HS-5 (cell line): ENCODE measurements at places on chromosomes 12 and 14.

- peak; percentile 70 for DNase-seq
Observed at GRCh38 chr12:15756822-15757221, 32.4 kb downstream of the EPS8 start.

DNA sequence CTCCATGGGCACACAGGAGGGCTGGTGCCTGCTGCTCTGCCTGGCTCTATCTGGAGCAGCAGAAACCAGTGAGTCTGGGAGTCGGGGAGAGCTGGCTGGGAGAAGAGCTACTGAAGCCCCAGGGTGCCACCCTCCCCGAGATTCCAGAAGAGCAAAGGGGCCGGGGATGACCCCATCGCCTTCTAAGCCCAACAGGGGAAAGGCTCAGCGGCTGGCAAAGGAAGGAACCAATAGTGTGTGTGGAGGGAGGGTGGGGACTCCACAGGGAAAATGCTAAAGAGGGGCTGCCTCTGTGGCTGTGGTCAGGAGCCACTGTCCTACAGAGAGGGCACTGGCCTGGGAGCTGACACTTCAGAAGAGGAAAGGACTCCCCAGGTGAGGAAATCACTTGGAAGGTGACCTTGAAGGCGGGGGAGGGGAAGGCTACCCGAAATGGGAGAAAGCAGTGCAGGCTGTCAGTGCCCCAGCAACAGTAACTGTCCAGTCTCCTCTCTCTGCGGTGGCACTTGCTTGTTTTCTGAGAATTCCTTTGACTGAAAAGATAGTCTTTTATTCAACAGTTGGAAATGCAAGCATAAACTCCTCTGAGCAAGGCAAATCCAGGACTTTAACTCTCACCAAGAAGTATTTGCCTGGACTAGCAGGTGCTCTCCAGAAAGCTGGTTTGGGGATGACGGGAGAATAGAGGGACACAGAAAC lies 552 bp downstream of the TAPBPL start:
- no peak for DNase-seq

- peak; percentile 49 for DNase-seq
Observed at GRCh38 chr12:127162902-127163301, 1104.1 kb upstream of the TMEM132C start.

DNA sequence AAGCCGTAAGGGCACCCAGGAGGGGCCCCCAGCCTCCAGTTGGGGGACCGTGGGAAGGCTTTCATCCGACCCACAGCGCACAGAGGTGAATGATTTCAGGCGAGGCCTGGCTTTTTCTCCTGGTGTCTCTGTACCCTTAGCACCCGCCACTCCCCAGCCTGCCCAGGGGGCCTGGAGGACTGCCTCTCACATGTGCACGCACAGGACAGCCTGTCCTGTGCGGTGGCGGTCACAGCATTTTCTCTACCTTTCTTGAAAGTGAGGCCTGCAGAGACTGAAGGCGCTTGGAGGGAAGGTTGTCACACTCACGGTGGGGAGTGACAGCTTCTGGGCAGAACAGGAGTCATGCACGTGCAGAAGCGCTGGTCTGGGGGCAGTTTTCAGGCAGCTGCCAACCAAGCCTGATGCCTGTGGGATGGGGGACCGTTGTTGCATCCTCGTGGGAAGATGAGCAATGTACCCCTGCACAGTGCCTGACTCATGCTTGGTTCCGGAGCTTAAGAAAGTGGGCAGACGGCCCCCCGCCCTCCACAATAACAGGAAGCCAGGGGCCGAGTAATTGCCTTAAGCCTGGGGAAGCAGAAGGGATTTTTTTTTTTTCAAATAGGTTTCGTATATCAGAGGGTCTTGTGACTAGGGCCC lies 148.1 kb downstream of the TSPAN9 start:
- no peak for DNase-seq

DNA sequence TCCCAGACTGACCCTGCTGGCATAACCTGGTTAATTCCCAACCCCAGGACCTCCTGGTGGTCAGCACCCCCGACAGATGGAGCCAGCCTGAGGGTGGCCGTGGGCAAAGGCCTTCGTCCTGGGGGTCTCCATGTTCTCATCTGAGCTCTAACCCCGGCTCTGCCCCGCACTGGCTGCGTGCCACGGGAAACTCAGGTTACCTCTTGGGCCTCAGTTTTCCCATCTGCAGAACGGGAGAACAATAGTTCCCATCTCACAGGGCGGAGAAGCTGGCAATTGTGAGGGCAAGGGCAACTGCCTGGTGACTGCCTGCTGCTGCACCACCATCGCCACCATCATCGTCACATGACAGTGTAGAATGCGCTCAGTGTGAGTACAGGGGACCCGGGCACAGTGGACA lies 77.9 kb downstream of the RFLNA start:
- DNase-seq: no peak

DNA sequence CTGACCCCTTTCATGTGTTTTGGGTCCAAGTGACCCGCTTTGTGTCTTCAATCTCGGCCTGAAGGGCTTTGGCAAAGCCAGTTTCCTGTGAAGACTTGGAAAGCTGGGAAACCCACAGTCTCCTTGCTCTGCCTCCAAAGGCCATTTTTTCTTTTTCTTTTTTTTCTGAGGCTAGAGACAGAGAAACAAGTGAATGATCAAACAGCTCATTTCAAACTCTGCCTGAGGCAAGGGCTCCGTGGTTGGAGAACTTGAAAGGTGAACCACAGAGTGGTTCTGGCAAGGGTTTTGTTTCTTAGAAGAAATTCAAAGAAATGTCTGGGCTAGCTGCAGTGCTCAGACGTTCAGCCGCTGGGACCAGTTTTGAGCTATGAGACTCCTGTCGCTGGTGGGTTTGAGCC lies 62.7 kb downstream of the ERH start:
- DNase-seq: no peak

DNA sequence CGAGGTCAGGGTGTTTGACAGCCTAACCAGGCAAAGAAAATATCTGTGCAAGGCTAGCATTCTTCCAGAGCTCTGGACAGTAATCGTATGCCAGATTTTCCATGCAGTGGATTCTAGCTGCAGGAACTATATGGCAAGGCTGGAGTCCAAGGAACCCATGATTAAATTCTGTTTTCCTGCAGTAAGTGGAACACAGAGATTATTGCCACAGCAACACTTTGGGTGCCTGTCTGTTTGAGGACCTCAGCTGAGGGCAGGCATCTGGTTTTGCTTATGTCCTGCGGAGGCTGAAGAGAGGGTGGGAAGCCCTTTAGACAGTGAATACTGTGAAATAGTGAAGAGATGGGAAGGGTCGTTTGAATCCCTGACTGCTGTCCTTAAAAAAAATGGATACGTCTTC lies 104.4 kb downstream of the DAD1 start:
- no peak for DNase-seq

- DNase-seq: no peak
Observed at GRCh38 chr12:89333564-89334252, 18.6 kb downstream of the DUSP6 start.

- DNase-seq: no peak
Observed at GRCh38 chr12:6285063-6285477, 25.4 kb upstream of the PLEKHG6 start.

DNA sequence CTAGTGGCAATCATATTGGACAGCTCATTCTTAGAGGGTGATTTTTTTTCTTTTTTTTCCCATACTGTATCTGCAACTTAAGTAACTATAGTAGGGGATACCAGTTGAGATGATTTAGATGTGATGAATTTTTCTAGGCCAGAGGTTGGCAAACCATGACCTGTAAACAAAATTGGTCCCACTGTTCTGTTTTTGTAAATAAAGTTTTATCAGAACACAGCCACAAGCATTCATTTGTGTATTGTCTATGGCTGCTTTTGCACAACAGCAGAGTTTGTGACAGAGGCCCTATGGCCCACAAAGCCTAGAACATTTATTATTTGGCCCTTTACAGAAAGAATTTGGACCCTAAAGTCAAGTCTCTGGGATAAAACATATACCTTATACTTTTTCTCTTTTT lies 11.4 kb downstream of the ARF6 start:
- DNase-seq: no peak

DNA sequence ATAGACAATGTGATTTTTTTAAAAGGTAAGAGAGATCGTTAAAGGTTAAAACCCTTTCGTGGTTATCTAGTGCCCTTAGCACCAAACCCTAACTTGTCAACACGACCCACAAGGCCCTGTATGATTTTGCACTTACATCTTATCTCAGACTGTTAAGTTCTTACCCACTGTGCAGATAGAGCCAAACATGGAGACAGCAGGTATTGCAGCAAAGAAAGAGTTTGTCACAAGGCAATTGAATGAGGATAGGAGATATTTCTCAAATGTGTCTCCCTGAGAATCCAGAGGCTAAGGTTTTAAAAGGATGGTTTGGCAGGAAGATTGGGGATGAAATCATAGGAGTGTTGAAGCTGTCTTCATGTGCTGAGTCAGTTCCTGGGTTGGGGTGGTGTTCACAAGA lies 313.4 kb downstream of the AEBP2 start:
- no peak for DNase-seq

DNA sequence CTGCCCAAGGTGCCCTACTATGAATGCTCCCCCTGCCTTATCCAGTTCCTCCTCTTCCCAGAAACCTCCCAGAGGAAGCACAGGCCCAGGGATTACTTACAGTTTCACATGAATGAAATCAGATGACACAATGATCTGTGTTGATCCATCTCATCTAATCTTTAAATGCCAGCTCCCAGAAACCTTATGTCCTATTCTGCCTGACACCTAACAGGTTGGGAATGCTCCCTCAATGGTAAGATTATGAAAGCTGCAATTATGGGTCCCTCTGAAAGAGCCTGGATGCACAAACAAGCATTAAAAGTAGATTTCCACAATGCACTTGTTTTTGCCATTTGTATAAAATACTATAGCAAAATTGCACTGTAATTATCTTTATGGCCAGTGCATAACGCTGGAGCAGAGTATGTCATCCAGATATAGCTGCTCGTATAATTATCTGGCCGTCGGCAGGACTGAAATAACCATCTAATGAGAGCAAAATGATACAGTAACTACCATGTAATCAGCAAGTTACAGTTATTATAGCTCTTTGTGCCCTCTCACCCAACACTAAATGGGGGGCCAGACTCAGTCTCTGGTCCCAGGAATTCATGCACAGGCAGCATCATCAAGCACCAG lies 4.4 kb upstream of the ZBTB39 start:
- no peak for DNase-seq

- peak; percentile 16 for DNase-seq
Observed at GRCh38 chr14:89973234-89973823, 17.6 kb downstream of the TDP1 start.

DNA sequence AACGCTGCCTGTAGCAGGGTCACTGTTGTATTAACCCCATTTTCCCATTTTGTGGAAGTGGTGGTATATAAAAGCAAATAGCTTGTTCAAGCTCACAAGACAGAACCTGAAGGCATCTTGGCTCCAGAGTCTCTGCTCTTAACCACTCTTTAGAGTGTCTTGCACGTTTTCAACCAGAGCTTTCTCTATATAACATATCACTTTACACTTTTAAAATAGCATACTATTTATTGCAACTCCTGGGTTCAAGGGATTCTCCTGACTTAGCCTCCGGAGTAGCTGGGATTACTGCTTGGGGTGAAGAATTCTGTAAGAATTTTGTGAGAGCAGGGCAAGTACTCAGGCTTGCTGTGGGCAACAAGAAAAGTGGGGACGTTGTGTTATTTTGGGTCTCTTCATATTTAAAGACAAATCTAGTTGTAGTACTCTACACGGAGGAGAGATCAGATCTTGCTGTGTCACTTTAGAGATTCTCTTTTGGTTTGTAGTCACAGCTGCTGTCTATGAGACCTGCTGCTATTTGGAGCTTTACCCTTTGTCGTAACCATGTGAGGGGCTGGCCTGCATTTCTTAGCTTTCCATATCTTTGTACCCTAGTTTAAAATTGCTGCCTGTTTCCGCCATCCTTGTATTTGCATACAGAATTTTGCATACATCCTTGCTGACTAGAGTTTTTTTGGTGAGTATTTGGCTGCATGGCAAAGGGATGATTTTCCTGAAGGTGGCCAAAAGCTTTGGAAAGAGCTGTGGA lies 40.7 kb downstream of the WDR20 start:
- DNase-seq: no peak

DNA sequence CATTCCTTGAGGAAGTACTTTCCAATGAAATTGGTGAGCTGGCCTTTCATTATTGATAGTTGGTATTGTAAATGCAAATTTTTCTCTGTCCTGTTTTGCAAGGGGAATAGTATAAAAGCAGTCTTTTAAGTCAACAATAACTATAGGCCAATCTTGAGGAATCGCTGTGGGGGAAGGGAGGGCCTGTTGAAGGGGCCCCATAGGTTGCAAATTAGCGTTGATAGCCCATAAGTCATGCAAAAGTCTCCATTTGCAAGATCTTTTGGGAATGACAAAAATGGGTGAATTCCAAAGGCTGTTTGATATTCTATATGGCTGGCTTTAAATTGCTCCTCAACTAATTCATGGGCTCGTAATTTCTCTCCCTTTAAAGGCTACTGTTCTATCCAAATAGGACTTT lies 143.6 kb downstream of the TMEM117 start:
- no peak for DNase-seq

GRCh38 chr12:46145881-46146280 lies 123.0 kb downstream of the SLC38A1 start:
- DNase-seq: no peak

- DNase-seq: no peak
Observed at GRCh38 chr12:114131824-114132223, 165.7 kb upstream of the RBM19 start.

GRCh38 chr14:89276424-89276975 lies 140.5 kb downstream of the FOXN3 start:
- no peak for DNase-seq

DNA sequence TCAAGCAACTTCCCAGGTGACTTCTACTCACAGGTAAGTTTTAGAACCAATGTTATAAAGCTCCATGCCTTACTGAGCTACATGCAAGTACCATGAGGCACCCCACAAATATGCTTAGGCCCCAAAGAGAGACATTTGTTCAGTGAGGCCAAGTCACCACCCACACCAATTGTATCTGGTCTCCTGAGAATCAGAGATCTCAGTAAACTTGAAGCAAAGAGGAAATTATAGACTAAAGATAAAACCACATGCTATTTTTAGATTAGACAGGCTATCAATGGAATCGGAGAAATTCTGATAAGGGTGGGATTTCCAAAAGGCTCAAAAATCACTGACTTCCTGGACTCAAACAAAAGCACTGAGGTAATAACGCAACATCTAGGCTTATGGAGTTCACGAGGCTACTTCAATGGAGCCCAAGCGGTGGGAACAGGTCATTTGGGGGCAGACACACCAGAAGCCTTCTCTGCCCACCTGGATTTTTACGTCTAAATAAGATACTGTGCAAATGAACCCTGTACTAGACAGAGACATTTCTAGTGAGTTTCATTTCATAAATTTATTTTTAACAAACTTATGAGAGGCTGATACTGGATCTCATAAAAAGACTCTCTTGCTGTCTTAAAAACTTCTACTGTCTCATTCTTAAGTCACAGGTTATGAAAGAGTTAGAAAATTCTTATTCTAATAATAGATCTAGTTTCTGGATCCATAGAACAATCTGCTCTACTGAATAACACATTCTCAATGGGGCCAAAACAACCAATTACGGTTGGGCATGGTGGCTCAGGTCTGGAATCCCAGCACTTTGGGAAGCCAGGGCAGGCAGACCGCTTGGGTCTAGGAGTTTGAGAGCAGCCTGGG lies 7.7 kb downstream of the SLC15A4 start:
- no peak for DNase-seq

GRCh38 chr14:81436296-81437138 lies 36.4 kb upstream of the STON2 start:
- no peak for DNase-seq

GRCh38 chr14:65805113-65805473 lies 392.6 kb downstream of the FUT8 start:
- no peak for DNase-seq

GRCh38 chr12:20822415-20822814 lies 11.9 kb downstream of the SLCO1B3 start:
- DNase-seq: no peak
